Kidney tubule cell (primary cell): ENCODE measurements at places on chromosomes 5 and 9.

DNA sequence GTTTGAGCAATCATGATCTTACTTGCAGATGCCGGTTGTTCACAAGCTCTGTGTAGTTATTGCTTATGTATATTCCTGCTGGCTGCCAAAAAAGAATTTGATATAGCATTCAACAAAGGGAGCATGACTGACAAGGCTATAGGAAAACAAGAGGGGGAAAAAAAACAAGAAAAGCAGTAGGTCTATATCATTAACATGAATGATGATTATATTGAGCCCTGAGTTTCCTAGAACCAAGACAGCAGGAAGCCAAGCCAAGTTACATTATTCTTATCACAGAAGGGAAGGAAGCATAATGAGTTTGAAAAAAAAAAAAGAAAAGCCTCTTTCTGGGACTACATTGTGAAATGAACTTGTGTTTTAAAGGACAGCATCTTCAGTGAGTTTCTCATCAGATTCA lies 41.0 kb downstream of the TSTD2 start:
- no peak for DNase-seq

- DNase-seq, result peak; percentile 79
These were observed 24.5 kb downstream of the CAVIN4 start for GRCh38 chr9:100602342-100602801.

DNA sequence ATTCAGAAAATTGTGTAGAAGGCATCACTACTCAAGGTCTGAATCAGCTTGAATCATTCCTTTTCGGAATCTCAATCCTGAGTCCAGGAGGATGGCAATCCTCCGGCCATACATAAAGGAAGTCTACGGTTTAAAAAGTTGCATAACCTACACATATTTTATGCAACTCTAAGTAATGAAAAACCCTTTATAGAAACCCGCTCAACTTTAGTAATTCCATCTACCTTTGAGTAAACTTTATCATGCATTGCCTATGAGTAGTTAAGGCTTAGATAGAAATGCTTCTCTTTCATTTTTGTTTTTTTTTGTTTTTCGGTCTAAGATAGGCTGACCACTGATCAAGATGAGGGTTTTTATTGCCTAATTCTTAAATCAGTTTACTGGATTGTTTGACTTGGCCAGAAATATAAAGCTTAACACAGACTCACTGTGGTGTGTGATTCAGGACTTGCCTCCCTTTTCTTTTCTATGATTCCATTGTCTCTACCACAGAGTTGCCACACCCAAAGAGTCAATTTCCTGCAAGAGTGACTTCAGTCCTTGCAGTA lies 85.0 kb downstream of the LURAP1L start:
- DNase-seq, result peak; percentile 80

GRCh38 chr5:126615286-126615685 lies 14.5 kb downstream of the PHAX start:
- no peak for DNase-seq

GRCh38 chr9:27353166-27353473 lies 56.2 kb upstream of the EQTN start:
- DNase-seq, result no peak

DNA sequence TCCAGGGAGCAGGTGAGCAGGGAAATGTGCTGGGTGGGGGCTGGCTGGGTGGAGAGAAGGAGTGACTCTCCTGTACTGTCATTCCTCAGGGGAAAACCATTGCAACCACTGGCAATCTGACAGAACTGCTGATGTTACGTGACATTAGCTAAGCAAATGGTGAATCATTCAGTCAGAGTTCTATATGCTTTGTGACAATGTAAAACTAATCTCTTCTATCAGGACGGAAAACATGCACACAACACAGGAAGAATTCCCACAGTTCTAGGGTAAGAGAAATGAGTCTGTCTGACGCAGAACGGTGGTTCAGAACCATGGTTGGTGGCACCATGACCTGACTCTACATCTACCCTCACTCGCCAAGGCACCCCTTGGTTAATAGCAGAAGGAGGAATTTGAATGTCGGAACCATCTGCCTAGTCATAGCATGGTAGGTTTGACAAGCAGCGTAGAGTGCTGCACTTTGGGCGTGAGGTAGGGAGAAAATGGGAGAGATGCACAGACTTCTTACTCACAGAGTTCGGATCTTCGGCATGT lies 243.6 kb upstream of the PANK3 start:
- DNase-seq, result peak; percentile 7

GRCh38 chr9:19342947-19343346 lies 37.1 kb downstream of the RPS6 start:
- no peak for DNase-seq

GRCh38 chr5:61651195-61651594 lies 319.1 kb downstream of the ZSWIM6 start:
- DNase-seq, result no peak

- DNase-seq, result peak; percentile 68
These were observed 566.0 kb upstream of the DMAC1 start for GRCh38 chr9:8365466-8366160.

GRCh38 chr9:120587328-120587727 lies 7.4 kb upstream of the CDK5RAP2 start:
- no peak for DNase-seq
